ENCODE measurements at places on chromosomes 7 and 10.

- DNase-seq, result no peak
These were observed 12.2 kb upstream of the OIT3 start for GRCh38 chr10:72881291-72881690.

DNA sequence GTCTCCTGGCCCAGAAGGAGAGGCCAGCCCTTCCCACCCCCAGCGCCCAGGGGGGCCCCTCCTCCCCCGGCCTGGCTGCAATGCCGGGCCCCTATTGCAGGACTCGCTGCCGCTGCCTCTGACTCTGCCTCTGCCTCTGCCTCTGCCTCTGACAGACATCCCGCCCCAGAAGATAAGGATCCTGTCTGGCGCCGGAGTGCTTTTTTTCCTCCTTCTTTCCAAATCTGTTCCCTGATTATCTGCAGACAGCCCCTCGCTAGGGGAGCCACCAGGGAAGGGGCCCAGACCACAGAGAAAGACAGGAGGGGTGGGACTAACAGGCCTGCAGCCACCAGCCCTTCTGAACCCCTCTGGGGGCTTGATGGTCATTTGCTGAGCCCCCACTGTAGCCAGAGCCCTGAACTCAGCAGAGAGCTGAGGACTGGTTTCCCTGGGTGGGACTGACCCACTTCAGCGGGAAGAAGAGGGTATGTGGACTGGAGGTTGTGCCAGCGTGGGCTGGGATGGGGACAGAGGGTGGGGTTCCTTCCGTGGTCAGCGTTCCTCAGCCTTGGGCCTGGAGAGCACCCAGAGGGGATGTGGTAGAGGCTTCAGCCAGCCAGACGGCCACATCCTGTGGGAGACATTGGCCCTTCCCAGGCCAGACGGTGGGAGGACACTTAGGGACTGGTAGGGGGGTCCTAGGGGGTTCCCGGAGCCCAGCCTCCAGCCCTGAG lies 22.8 kb downstream of the UNC5B start:
- DNase-seq, result no peak

GRCh38 chr7:155980841-155981240 lies 168.6 kb upstream of the SHH start:
- no peak for DNase-seq

GRCh38 chr10:10462151-10462941 lies 555.3 kb upstream of the CELF2 start:
- no peak for DNase-seq

GRCh38 chr10:86160890-86161585 lies 205.6 kb downstream of the GRID1 start:
- DNase-seq, result no peak

GRCh38 chr10:110277591-110277990 lies 27.1 kb downstream of the SMNDC1 start:
- DNase-seq, result no peak

DNA sequence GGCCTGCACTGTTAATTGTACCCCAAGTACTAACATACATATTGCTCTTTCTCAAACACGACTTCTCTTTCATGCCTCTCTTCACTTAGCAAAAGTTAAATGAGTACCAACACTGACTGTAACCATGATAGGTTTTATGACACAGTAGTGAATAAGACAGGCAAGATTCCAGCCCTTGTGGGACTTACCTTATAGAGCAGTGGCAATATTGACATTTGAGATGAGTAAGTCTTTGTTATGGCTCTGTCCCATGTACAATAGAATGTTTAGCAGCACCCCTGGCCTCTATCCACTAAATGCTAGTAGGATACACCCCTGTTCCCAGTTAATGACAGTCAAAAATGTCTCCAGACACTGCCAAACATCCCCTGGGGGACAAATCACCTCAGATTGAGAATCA lies 11.9 kb upstream of the COL1A2 start:
- DNase-seq, result no peak

GRCh38 chr10:65581426-65582026 lies 1344.3 kb upstream of the LRRTM3 start:
- no peak for DNase-seq

DNA sequence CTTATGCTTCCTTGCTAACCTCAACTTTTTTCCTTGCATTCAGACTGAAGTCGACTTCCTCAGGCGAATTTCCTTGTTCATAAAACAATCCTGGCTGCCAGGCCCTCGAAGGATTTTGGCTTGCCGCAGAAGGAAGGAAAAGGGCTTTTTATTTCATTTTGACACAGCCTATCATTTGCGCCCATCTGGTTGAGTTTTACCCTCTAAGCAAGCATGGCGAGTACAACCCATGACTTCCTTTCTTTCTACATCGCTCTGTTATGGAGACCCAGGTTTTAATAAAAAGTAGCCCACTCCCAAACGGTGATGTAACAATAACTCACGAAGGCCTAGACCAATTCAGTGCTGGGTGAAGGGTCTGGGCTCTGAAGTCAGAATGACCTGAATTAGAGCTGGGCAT lies 109.3 kb downstream of the PRPF18 start:
- no peak for DNase-seq

- DNase-seq, result no peak
These were observed 13.1 kb downstream of the RBP3 start for GRCh38 chr10:47361293-47361692.

- DNase-seq, result no peak
These were observed 748.7 kb downstream of the AUTS2 start for GRCh38 chr7:70346844-70347462.

GRCh38 chr10:623477-624311 lies 65.8 kb downstream of the DIP2C start:
- no peak for DNase-seq

DNA sequence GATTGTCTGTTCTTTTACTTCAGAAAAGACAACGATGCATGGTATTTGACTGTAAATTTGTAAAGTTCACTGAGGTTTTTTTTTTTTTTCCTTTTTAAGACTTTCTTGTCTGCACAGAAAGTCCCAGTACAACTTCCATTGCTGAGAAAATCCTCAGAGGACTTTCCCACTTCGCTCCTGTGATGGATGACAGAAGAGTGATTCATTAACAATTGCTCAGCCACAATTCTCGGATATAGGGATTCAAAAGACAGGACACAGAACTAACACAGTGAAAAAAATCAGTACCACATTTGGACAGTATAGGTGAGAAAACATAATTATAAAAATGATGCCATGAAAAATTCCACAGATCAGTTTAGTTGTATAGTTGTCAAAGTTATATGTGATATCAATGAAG lies 48.0 kb downstream of the SEC23IP start:
- no peak for DNase-seq

DNA sequence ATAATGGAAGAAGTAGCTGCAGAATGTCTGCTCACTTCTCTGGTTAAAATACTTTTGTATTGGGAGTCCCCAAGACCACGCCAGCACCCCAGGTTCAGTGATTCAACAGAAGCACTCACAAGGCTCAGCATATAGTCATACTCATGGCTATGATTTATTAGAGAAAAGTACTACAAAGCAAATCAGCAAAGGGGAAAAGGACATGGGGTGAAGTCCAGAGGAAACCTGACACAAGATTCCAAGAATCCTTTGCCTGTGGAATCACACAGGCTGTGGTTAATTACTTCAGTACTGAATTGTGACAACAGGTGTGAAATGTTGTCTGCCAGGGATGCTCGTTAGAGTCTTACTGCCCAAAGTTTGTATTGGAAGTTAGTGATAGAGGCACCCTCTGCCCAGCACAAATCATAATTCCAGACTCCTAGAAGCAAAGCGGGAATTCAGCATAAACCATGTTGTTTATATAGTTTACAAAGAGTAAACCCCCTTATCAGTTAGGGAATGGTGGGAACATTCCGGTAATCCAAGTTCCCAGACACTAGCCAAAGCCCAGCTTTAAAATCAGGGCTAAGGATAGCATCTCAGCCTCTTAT lies 79.4 kb downstream of the HYCC1 start:
- no peak for DNase-seq

DNA sequence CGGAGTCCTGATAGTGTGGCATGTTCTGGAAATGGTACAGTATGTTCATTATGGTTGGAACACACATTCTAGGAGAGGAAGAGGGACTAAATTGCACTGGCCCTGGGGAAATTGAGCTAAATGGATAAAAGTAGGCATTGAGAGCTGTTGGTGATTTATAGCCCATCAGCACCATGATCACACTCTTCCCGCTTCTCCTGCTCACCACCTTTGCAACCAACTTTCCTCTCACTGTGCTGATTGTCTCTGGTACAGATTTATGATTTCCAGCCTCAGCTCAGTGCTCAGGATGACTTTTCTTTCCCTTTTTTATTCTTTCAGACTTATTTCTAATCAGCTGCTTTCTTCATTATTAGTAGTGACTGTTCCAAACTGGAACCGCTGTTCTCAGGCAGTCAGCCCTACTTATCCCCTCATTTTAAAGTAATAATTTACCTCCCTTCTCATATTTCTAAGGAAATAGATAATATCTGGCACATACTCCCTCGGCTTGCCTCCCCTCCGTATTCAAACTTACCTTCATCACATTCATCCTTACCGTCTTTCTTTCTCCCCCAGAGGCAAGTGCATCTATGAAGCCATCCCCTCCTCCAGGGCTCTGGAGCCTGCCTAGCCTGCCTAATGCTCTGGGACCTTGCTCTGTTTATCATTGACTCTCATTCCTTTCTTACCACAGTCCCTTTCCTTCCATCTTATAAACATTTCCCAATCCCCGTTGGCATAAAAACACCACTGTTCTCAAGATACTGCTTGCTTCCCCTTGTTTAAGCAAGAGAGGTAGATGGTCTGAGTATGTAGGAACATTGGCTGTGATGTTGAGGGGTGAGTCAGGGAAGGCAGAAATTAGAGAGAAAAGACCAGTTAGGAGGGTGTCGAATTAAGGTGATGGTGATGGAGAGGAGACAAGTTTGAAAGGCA lies 51.6 kb upstream of the RPA3 start:
- DNase-seq, result no peak

DNA sequence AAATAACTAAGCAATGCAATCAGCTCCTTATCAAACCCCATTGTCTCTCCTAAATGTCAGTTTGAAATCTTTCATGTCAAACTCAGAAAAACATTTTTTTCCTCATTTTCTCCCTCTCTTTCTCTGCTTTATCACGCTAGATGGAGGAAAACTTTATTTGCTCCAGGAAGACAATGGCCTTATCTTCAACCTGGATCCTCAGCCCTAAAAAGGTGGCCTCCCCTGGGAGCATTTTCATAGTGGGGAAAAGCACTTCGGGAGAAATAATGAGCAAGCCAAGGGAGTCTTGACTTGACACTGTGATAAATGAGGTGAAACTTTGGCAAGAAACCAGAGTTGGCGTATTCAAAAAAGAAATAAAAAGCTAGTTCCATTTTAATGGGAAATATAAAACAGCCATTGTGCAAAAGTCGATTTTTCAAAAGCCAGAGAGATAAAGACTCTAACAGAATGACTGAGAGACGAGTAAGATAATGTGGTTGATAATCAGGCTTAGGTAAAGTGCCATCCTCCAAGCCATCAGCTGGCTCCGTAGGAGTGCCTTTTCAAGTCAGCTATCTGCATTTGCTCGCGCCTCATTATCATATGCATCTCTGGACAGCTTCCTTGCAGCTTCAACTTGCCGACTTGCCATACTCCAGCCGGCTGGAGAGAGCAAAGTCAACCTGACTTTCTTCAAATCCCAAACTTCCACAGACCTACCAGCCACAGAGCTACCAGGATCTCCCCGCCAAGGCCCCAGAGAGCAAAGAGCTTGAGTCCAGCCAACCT lies 19.9 kb downstream of the HABP2 start:
- no peak for DNase-seq

GRCh38 chr10:80110986-80111385 lies 21.5 kb upstream of the PLAC9 start:
- DNase-seq, result no peak

GRCh38 chr10:108434559-108435252 lies 1270.2 kb upstream of the SORCS1 start:
- DNase-seq, result no peak

- DNase-seq, result no peak
These were observed 19.1 kb downstream of the PI4K2A start for GRCh38 chr10:97659589-97659988.

- no peak for DNase-seq
These were observed 113.9 kb upstream of the PRR15 start for GRCh38 chr7:29449569-29450260.

- DNase-seq, result no peak
These were observed 184.0 kb upstream of the LYZL1 start for GRCh38 chr10:29104661-29105399.

DNA sequence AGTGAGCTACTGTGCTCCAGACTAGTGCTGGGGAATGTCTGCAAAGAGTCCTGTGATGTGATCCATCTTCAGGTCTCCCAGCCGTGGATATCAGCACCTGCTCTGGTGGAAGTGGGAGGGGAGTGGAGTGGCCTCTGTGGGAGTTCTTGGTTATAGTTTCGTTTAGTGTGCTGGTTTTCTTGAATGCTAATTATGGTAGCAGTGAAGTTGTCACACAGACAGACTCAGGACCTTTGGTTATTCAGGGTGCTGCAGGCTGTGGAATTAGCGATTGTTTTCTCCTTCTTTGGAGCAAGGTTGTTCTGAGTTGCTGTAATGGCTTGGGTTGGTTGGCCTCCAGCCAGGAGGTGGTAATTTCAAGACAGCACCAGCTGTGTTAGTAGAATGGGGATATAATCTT lies 132.7 kb upstream of the HGF start:
- no peak for DNase-seq

- no peak for DNase-seq
These were observed 25.2 kb upstream of the APBB1IP start for GRCh38 chr10:26412932-26413331.

GRCh38 chr10:100158044-100158805 lies 27.6 kb downstream of the ERLIN1 start:
- peak; percentile 68 for DNase-seq

- DNase-seq, result peak; percentile 60
These were observed 291.2 kb downstream of the AUTS2 start for GRCh38 chr7:69889338-69889975.

DNA sequence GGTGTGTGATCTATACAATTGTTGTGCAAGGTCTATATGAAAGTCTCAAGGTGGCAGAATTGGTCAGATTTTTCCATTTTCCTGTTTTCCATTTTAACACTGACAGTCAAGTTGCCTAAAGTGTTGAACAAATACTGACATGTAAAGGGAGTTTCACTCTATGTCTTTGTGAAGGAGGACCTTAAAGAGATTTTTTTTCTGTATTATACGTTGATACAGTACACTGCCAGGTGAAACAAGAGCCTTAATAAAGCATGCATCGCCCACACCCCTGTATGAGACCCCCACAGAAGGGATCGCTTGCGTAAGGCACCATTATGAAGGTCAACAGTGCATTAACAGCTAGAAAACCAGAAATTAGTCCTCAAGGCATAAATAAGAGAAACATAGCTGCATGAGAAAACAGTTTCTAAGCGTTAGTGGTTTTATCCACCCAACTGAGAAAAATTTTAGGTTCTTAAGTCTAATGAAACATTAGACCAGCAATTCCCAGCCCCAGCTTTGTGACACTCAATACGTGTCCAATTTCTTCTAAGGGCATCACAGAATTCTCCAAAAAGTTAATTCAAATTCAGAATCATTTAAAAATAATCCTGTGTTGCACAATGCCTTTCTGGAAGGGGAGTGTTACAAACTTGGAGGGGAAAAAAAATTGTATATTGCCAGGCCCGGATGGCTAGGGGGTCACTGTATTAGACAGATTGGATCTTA lies 6.9 kb downstream of the KLF6 start:
- DNase-seq, result no peak

- DNase-seq, result no peak
These were observed 444.2 kb upstream of the SEMA3D start for GRCh38 chr7:85630904-85631600.

DNA sequence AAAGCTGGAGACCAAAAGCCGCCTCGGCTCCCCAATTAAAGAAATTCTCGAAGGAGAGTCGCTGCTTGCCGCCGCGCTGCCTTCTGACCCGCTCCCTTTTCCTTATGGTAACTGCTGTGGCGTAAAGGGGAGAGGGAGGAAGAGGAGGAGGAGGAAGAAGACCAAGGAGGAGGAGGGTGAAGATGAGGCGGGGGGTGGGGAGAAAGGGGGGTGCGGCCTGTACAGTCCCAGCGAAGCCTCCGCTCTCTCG lies 388 bp downstream of the CNOT4 start:
- no peak for DNase-seq

Data from GM12878 (cell line).